ENCODE measurements at places on chromosomes 5 and 9. TPM values are rescaled to one million over a fixed set of nuclear protein-coding genes. Genes with fewer than 3 reads are reported as not detected.

STK10 gene
- 22.4 TPM for polyA plus RNA-seq

ELAVL2 gene
- polyA plus RNA-seq: 5.1 TPM

TLX3 gene
- not detected for polyA plus RNA-seq

POU5F2 gene
- polyA plus RNA-seq: 0.03 TPM

DNA sequence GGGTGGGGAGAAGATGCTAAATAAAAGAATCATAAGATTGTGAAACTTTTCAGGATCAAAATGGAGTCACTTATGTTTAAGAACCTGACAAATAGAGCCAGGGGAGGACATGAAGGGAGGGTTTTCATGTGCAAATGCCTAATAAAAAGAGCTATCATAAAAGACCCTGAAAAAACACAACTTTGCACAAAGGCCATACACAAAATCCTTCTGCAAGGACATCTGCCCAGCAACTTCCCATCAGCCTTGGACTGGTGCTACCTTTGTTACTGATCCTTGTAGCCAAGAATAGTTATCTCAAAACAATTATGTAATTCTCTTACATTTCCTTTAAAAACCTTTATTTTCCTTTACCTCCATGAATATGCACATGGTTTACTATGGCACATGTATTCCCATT is 63.0 kb downstream of the APBA1 start:
- no peak for DNase-seq

ACOT12 gene
- 1.3 TPM for polyA plus RNA-seq
